Ureter (tissue), 1 donor: ENCODE measurements at places on chromosomes 3 and 15. TPM values are rescaled to one million over a fixed set of nuclear protein-coding genes. Genes with fewer than 3 reads are reported as not detected.

GRCh38 chr3:100260081-100260684 lies 609 bp upstream of the TBC1D23 start:
- peak; percentile 49 for DNase-seq

PLSCR5 gene
- not detected for total RNA-seq

DNA sequence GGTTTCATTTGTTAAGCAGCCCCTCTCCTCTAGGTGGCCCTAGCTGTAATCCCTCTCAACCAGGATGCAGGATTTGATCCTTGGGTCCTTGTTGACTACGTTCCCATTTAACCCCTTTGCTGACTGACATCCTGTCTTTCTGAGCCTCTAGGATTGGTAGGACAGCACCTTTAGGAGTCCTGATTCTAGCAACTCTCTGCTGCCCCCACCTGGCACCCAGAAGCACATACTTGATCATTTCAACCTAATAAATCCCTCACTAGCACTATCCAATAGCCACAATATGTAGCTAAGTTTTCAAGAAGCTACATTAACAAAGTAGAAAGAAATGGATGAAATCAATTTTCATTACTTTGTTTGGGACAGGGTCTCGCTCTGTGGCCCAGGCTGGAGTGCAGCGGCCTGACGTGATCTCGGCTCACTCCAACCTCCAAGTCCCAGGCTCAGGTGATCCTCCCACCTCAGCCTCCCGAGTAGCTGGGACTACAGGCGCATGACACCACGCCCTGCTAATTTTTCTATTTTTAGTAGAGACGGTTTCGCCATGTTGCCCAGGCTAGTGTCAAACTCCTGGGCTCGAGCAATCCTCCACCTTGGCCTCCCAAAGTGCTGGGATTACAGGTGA lies 28.3 kb downstream of the RSL24D1 start:
- peak; percentile 59 for DNase-seq

DNA sequence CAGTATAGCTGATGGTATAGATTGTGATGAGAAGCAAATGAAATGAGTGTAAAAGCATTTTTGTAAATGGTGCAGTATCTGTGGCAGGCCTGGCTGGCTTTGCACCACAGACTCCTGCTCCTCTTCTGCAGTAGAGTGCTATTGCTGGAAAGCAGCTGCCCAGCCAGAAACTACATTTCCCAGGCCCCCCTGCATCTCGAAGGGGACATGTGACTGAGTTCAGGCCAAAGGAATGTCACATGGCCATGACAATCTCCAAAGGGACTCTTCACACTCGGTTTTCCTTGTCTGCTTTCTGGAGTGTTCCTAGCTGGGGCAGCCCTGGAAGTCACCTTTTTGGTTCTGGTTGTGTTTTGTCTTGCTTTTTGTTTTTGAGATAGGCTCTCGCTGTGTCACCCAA lies 277.1 kb downstream of the SUCLG2 start:
- no peak for DNase-seq

DNA sequence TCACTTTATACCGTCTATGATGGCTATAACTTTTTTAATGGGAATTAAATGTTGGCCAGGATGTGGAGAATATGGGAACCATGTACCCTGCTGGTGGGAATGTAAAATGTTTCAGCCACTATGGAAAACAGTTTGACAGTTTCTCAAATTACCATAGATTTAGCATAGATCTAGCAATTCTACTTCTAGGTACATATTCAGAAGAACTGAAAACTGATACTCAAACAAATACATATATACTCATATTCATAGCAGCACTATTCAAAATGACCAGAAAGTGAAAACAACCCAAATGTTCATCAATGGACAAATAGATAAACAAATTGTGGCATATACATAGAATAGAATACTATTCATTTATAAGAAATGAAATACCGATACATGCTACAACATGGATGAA lies 539.4 kb downstream of the IGSF11 start:
- DNase-seq = no peak

DNA sequence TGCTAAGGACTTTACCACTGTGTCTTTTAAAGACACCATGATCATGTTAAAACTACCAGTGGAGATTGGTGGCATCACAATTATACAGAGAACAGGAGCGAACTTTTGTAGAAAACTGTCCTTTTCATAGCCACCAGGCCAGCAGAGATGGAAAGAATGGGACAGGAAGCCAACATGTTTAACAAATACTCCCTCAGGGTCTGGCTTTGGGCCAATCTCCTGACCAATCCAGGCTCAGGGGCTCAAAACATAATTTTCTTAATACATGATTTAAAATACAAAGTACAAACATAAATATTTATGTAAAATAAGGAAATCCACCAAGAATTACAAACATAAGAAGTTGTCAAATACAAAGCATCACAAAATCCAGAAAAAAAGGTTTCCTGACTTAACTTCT lies 266.0 kb downstream of the VPS13C start:
- no peak for DNase-seq

DNA sequence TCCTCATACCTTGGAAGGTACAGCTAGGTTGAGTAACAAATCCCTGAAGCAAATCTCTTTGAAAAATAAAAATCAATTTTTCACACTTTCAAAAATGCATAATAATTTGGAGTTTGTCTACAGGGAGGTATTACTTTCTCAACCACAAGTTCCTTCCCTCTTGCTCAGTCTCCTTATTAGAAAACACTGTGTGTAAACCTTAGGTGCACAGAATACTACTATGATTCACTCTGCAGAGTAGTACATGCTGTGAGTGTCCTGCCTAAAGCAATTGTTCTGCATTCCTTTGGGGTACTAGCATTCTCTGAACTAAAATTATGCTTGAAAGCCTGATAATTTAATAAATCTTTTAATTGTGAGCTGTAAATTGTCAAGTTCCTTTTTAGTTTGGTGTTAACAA lies 115.9 kb upstream of the EPHA3 start:
- no peak for DNase-seq

- no peak for DNase-seq
These were observed 223.9 kb downstream of the NR1D2 start for GRCh38 chr3:24168977-24169376.

- DNase-seq = no peak
These were observed 848.3 kb downstream of the FHIT start for GRCh38 chr3:60402931-60403330.
